Stimulated activated CD8-positive, alpha-beta memory T cell treated with anti-CD3 and anti-CD28 coated beads, Interleukin-2, amount 100 ng/mL, for 1 hour (primary cell): ENCODE measurements at places on chromosomes 5 and 9.

DNA sequence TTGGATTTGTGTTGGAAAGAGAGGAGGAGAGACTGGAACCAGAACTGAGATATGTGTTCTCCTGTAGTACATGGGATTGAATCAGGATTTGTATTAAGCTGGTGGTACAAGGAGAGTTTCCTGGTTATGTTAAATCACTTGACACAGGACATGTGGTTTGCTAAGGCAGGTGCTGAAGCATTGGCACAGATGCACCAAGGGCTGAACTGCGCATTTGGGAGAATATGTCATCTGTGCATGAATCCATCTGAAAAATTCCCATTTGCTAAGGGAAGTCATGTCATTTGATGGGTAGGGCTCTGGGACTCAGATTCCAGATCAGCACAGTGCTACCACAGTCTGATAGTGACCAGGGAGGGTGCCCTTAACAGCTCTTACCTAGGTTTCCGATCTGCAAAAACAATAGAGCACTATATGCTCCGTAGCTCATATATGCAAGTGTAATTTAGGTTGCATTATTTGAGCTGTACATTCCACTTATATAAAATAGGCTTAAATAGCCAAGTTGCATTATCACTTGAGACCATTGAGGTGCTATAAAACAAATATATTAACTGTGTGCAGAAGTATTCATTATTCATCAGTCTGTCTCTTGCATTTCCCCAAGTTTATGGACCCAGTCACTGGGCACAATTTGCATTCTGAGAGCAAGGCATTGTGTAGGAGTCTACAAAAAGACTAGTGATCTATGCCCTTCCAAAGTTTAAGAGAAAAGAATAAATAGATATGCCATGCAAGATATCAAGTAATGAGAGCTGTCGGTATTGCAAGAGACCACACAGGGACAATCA, 55.2 kb downstream of the ADAMTS16 start:
- no peak for DNase-seq

DNA sequence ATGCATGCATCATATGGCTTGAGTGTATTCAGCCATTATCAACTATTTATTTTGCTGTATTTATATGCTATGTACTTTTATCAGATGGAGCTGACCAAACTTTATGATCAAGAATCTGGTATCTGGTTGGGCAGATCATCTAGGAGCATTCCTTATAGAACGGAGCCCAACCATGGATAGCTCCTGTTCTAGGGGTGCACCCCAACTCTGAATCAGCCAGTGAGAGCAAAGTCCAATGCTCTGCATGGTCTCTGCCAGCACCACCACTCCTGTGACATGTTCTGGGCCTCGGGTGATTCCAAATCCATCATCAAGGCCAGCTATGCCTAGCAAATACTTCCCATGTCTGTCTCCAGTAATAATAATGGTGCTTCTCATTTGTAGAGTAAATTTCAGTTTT, 517.5 kb downstream of the AGTPBP1 start:
- DNase-seq: no peak

DNA sequence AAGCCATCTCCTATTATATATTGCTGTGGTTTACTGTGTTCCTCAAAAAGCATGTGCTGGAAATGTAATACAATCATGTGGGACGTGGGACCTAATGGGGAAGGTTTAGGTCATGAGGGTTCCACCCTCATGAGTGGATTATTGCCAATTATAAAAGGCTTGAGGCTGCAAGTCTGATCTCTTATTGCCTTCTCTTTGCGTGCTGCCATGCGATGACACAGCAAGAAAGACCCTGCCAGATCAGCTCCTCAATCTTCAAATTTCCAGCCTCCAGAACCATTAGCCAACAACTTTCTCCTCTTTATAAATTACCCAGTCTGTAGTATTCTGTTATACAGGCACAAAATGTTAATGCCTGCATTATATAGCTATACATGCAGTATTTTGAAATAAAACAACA, 45.4 kb downstream of the MARCHF11 start:
- no peak for DNase-seq

- DNase-seq: no peak
Observed at GRCh38 chr5:172749881-172750633, 20.9 kb downstream of the DUSP1 start.

DNA sequence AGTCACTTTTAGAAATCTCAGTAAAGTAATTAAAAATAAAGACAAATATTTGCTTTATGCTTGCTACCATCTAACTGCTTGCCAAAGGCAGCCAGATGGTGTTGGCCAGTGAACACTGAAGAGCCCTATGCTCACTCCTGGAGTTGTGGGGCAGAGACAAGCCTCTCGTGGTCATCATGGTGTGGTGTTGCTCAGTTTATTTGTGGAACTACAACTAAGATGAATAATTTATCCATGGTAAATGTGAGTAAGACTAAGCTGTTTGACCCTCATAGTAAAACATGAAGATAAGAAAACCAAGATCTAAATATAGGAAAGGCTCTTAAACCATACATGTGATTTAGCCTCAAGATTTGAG, 100.7 kb downstream of the PDE8B start:
- DNase-seq: no peak

DNA sequence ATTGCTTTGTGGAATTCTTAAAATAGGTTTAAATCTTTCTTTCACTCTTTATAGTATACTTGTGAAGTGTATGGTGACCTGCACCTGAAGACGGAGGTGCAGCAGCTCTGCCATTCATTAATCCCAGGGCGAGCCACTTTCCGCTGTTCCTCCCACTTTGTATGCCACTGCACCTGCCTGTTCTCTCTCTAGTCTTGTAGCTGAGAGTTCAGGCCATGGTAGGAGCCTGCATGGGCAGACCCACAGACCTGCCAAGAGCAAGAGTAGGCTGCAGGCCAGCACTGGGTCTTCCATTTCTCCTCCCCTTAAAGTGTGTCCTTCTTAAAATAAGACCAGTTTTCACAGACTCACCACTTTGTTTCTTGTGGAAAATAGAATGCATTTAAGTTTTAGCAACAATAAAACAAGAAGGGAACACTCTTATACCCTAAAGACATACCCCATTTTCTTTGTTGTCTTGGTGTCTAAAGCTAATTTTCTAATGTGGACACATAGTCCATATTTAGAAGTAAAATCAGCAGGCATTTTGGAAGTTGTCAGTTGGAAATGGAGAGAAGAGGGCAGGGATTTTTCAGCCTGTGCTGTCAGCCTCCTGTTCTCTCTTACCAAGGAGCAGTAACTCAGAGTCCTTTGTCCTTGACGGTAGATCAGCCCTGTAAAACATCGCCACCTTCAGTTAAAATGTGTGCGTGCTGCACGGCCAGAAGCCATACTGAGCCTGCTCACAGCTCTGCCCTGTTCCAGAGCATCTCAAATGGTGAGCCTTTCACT, 103.2 kb downstream of the SNCAIP start:
- no peak for DNase-seq

- no peak for DNase-seq
Observed at GRCh38 chr9:98931600-98932389, 11.9 kb upstream of the COL15A1 start.

DNA sequence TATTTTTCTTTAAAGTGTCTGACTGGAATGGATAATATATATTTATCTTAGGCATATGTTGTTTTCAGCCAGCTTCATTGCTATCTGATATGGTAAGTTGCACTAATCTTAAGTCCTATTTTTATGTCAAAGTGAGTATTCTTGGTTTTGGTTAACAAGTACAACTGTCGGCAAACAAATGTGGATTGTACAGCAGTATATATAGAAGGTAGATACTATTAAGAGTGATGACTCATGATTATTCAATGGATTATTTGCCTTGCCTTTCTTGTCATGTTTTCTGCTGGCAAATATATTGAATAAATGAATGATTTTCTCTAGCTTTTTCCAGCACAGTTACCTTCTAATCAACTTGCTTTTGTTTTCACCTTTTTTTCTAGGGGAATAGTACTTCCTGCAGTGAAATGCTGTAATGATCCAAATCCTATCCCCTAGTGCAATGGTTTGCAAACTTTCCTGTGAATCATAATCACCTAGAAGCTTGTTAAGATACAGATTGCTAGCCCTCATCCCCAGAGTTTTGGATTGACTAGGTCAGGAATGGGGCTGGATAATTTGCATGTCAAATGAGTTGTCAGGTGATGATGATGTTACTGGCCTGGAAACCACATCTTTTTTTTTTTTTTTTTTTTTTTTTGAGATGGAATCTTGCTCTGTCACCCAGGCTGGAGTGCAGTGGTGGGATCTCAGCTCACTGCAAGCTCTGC, 60.8 kb upstream of the ARRDC3 start:
- DNase-seq: no peak

DNA sequence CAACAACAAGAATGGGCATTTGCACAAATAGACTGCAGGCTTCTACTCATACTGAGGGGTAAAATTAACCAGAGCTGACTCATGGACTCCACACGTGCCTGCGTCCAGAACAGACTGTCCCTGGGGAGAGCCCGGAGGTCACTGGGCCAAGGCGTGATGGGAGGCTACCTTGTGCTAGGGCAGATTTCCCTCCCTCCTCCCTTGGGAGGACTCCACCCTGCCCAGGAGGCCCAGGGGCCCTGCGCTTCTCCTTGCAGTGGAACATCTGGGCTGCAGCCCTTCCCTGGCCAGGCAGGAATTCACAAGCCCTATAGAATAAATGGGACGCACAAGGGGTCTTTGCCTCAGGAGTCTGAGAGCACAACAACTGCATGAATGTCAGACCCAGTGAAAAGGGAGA, 35.6 kb downstream of the IRX2 start:
- DNase-seq: no peak

- no peak for DNase-seq
Observed at GRCh38 chr5:83988293-83988685, 267.6 kb upstream of the HAPLN1 start.

- no peak for DNase-seq
Observed at GRCh38 chr9:109118808-109119438, 824 bp downstream of the TMEM245 start.

- DNase-seq: no peak
Observed at GRCh38 chr5:157561110-157561509, 14.5 kb downstream of the ADAM19 start.

GRCh38 chr5:44797841-44798240, 10.9 kb upstream of the MRPS30 start:
- no peak for DNase-seq

- DNase-seq: no peak
Observed at GRCh38 chr9:129185991-129186390, 7.9 kb upstream of the IER5L start.

- no peak for DNase-seq
Observed at GRCh38 chr5:23139338-23140171, 286.4 kb upstream of the CDH12 start.

DNA sequence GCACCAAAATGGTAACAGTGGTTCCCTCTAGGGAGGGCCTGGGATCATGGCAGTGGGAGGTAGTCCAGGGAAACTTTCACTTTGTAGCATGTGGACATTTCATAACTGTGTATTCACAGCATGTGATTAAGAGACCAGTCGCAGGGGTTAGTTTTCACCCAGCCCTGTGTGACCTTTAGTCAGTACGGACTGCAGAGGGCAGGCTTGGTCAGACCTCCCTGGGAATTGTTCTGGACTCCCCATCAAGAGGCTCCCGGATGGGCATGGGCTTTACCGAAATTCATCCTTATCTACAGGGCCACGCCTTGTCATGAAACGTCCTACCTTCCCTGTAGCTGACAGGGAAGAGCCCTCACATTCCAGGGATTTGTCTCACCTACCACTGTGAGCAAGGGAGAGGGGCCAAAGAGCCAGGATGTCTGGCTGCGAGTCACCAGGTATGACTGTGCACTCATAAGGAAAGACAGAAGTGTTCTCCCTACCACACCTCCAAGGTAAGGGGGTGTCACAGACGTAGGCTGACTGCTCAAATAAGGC, 19.9 kb downstream of the GPX3 start:
- no peak for DNase-seq

- no peak for DNase-seq
Observed at GRCh38 chr5:54024466-54024865, 285.9 kb downstream of the ARL15 start.

DNA sequence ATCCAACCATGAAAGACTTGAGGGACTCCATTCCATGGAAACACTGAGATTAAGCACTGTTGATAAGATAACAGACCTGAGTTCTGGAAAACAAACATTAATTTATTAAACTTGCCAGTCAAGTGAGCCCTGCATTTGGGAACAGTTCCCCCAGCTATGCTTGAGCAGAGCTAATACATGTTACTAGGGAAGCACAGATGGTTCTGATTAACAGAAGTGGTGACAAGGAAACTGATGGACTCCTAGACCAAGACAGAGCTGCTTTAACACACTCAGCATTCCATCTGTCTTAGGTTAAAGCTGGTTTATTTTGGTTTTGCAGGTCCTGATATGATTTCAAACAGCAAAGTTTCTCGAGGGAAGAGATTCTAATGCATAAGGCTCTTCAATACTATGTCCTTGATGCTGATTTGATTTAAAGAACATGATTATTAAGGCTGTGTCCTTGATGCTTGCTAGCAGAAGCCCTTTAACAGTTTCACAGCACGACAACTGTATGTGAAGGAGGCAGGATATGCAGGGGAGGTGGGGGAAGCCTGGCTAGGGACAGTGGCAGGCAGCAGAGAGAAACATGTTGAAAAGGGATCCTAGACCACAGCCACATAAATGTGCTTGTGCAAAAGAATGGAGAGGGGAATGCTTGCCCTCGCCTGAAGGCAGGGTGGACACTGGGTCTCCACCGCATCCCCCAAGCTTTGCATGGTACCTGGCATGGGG, 66.2 kb downstream of the ACTBL2 start:
- no peak for DNase-seq

- no peak for DNase-seq
Observed at GRCh38 chr5:103724271-103724670, 161.7 kb upstream of the NUDT12 start.

GRCh38 chr9:137916540-137916939, 39.0 kb downstream of the CACNA1B start:
- no peak for DNase-seq

GRCh38 chr9:6134661-6135180, 80.9 kb upstream of the IL33 start:
- no peak for DNase-seq

GRCh38 chr9:99092643-99093491, 12.0 kb upstream of the TGFBR1 start:
- no peak for DNase-seq

DNA sequence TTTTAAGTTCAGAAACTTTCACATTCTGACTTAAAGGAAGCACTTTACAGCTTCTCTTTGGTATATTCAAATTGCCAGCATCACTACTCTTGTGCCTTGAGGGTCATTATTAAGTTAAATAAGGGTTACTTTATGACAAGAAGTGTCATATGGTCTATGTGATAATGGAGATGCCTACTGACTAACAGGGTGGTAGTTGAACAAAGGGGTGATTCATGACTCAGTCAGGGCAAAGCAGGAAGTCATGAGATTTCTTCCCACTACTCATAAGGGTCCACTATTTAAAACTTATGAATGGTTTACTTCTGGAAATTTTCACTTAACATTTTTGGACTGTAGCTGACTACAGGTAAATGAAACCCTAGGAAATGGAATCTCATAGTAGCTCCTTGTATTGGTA, 938.3 kb upstream of the PTPRD start:
- no peak for DNase-seq

DNA sequence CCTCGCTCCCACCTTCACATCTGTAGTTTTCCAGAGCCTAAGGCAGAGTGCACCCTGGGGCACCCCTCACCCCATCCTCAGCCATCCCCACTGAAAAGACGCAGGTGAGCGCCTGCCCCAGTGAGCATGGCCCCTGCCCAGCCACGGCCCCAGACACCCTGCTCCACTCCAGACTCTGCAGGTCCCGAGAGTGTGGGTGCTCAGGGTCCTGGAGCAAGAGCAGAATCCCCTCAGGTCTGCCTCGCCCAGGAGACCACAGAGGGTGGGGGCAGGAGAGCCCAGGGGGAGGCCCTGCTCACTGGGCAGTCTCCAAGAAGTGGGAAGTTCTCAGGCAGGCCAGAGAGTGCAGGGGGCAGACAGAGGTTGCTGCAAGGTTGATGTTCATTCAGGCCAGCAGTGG, 158.6 kb upstream of the PPP1R26 start:
- no peak for DNase-seq
